ENCODE measurements at places on chromosomes 1 and 21.

- DNase-seq = no peak
These were observed 1.4 kb downstream of the RCSD1 start for GRCh38 chr1:167631386-167631935.

GRCh38 chr1:54597455-54598030 lies 25.8 kb downstream of the FAM151A start:
- no peak for DNase-seq

DNA sequence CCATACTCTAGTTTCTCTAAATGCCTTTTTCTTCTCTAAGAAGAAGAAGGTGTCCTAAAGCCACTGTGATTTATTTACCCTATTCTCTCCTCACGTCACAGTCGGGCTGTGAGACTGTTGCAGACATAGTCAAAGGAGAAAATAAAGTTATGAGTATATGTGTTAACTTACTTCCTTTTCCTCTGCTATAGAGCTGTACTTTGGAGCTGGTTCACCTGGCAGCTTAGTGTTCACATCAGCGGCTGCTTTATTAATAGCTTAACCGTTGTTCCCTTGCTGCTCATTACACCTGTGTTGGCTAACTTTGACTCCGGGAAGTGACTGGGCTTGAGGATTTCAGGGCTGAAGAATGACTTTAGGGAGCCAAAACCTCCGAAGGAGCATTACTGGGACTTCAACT lies 3.6 kb downstream of the PFKFB2 start:
- DNase-seq = no peak

GRCh38 chr21:37463083-37463801 lies 96.7 kb downstream of the DYRK1A start:
- DNase-seq = no peak

- DNase-seq = no peak
These were observed 645.7 kb upstream of the PTBP2 start for GRCh38 chr1:96075704-96076455.
